GM06990 (cell line): ENCODE measurements at places on chromosomes 2 and 18.

DNA sequence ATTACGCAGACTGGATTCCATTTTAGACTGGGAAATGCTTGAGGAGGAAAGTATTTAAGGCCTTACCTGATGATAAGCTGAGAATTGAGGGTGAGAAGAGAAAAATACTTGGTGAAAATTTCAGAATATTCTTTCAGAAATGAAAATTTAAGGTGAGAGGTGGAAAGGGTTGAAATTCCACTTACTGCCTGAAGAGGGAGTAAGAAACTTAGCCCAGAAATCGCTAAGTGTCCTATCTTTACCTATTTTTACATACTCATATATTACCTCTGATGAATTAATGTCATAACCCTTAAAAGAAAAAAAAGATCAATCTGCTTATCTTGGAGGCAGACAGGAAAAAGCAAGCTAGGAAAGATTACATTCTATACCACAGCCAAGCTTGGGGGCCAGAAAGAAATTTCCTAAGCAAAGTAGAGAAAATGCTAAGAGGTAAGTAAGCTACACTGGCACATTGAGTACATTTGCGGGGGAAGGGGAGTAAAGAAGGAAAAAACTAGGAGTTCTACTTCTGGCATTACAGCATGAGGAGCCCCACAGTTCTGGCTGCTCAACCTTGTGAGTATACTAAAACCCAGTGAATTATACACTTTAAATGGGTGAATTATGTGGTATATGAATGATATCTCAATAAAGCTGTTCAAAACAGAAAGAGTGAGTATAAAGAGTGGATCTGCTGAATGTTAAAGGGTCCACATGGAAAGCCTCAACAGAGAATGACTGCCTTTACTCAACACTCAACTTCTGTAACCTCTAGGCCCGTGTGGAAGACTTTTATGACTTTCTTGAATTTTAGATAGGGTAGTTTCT, 33.8 kb downstream of the SMC6 start:
- no peak for DNase-seq

DNA sequence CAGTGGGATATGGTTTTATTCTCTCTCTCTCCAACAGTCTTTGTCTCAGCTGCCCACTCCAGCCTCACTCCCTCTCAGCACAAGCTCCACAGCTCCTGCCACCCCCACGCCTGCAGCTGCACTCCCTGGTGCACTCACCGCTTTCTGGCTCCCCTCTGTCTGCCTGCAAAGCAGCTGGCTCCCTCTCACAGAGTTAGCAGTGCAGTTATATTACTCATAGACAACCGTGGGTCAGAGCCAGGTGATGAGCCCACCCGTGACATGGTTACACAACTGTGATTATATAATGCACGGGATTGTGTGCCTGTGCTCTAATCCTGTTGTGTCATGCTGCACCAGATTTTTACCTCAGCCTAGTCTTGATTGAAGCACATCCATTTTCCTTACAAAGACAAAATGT, 276.9 kb upstream of the CHAC2 start:
- DNase-seq = no peak

DNA sequence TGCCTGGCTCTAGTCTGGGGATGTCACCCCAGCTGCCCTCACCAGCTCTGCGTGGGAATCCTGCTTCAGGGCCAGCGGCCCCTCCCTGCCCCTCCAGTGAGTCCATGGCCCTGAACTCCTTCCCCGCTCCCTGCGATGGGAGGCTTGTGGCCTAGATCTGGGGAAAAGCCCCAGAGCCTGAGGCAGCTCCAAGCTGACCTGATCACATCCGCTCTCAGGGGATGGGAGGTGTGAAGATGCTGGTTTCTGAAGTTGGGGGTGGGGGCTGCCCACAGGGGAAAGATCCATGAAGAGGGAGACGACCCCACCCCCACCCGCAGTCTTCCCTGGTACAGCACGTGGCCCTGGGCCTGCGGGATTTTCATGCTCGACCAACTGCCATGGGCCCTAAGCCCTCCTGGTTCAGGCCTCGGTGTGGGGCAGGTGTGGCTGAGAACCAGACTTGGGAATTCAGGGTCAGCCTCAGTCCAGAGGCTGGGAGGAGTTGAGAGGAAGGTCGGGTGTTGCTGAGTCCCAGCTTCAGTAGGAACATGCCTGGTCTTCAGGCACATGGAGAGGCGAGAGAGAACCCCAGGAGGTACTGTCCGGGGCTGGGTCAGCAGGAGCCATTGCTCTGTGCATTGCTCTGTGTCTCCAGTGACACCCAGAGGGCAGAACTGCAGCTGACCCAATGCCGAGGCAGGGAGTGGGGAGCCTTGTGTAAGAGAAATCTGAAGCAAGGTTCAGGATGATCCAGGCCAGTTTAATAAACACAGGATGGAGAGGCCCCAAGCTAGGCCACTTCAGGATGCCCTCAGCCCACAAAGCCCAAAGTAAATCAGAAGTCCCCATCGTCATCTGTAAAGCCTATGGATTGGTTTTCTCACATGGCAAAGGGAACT, 115.1 kb downstream of the CAPN13 start:
- DNase-seq = no peak

DNA sequence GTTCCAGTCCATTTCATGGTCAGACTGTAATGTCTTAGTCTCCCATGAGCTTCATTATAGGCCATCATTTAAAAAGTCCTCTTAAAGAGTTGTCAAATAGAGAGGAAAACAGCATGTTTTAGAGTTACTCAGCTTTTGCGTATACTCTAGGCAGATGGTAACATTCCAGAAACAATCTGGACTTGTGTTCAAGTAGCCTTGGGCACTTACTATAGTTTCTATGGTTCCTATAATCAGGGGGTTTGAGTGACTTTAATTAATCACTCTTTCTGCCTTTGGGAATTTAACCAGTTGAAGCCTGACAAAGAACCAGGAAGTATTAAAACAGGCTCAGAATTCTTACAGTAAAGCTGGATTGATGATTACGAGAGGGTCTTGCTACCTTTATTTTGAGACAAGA, 42.1 kb upstream of the SCN7A start:
- no peak for DNase-seq

DNA sequence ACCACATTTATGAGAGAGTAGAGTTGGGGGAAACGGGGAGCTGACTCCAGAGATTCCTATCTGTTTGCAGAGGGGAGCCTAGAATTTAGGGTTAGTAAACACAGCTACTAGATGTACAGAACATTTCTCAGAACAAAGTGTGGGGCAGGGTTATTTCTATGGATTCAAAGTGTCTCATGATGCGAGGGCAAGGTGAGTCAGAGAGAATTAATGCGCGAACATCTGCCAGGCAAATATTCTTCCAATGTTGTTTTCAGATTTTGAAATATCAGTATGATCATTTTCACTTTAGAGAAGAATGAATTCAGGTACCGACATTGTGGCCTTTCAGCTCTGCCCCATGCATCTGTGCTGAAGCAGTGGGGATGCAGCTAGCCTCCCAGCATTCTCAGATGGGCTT, 2.0 kb upstream of the DSEL start:
- DNase-seq = no peak
